Activated effector memory CD4-positive, alpha-beta T cell treated with anti-CD3 and anti-CD28 coated beads, Interleukin-2, amount 50 U/mL, for 16 hours (primary cell): ENCODE measurements at places on chromosomes 2 and 18.

DNA sequence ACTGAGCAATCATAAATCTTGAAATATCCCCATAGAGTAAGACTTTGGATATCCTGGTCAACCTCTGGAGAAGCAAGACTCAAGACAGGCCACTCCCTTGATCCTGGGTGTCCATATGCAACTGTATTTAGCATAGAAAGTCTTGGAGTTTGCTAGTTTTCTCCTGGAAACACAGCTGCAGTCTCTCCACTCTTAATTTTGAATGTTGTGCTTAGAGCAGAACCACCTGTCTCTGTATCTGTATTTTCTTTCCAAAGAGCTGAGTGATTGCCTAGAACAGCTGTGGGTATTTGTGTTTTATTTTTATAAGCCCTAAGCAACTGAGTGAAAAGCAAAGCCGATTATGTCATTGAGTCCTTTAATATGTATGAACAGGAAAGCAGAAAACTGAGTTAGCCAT is 64.1 kb upstream of the ADAM23 start:
- no peak for DNase-seq

DNA sequence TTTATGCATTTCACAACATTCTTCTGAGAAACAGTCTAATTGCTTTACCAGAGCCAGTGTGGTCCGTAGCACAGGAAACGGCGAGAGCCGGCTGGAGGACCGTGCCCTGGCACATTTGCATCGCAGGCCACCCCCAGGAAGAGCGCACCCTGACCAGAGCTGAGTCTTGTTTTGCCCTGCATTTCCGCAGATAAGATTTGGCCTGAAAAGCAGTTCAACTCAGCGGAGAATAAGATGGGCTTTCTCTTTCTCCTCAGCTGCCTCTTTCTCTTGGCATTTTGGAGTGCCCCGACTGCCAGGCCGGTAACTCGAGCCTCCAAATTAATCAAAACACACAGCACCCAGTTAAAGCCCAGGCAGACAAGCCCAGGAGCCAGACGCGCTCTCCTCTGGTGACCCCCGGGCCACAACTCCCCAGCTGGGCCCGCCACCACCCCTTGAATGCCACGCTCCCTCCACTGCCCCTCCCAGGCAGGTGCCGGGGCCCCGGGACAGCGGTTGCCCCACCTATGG is 464 bp downstream of the COL4A4 start:
- DNase-seq: no peak

DNA sequence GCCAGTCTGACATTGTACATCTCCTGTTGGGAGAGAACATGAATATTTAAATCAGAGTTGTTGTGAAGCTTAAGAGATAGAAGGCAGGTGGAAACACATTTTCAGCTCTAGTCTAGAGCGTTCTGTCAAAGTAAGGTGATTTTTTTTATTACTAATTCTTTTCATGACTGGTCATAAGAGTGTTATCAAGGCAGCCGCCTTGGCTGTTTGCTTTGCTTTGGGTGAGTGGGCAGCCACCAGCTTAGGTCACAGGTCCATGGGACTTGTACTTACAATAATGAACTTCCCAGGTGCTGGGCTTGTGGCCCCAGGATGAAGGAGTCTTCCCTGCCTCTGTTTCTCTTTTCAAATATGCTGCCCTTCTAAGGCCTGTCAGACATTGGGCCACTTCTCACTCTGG is 256.3 kb downstream of the SRBD1 start:
- DNase-seq: no peak

DNA sequence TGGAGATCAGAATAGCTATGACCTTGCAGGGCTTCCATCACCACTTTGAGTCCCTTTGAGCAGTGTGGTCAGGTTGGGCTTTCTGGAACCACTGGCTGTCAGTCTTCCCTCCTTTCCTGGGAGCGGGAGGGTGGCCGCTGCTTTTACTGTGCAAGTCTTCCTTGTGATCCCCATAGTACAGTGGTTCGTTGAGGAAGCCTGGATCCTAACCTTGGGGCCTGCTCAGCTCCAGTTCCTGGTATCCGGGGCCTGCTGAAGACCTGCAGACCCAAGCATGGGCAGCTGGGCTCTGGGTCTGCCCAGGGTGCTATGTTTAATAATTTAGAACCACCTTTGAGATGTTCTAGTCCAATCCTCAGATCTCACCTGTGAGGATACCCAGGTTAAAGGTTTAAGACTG is 104.2 kb downstream of the CLIP4 start:
- no peak for DNase-seq

DNA sequence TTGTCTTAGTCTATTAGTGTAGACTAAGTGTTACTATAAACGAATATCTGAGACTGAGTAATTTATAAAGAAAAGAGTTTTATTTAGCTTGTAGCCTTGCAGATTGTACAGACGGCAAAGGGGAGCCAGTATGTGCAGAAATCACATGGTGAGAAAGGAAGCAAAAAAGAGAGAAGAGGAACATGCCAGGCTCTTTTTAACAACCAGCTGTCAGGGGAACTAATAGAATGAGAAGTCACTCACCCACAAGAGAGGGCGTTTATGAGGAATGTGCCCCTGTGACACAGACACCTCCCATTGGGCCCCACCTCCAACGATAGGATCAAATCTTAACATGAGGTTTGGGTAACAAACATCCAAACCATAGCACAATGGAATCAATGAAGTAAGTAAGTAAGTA is 20.6 kb upstream of the ZNF804A start:
- no peak for DNase-seq

GRCh38 chr2:74179063-74179865 is 585 bp upstream of the MOB1A start:
- no peak for DNase-seq

DNA sequence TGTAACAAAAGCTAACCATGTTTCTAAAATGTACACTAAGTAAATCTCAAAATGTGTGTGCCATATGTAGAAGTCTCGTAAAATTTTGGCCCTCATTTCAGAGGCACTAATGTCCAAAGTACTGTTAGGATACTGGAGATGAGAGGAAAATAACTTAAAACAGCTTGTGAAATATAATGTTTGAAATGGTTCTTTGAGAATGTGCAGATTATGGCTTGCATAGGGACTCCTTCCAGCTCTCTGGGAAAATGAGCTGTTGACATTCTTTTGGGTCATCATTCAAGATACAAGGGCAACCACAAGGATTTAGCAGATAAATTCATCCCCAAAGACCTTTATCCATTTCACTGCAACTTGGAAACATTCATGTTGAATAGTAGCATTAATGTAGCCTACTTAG is 38.1 kb upstream of the OTX1 start:
- DNase-seq: no peak

DNA sequence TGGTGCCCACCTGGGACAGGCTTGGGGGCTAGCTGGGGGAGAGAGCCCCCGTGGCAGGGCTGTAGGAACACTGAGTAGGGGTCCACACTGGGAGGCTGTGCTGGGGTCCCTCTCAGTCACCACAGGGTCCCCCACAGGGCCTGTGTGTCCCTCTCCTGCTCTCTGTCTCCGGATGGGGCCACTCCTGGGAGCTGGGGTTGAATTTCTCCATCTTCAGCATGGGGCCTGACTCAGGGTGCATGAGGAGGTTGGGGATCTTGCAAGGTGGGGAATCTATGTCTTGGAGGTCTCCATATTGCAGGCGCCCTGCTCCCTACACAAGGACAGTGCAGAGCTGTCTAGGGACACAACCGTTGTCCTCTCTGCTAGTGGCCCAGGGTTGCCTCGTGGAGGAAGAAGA is 78.7 kb upstream of the HDAC4 start:
- DNase-seq: no peak

- no peak for DNase-seq
Observed at GRCh38 chr2:58535182-58535581, 294.1 kb upstream of the FANCL start.

GRCh38 chr18:45365835-45366234 is 249.4 kb upstream of the SLC14A2 start:
- no peak for DNase-seq

DNA sequence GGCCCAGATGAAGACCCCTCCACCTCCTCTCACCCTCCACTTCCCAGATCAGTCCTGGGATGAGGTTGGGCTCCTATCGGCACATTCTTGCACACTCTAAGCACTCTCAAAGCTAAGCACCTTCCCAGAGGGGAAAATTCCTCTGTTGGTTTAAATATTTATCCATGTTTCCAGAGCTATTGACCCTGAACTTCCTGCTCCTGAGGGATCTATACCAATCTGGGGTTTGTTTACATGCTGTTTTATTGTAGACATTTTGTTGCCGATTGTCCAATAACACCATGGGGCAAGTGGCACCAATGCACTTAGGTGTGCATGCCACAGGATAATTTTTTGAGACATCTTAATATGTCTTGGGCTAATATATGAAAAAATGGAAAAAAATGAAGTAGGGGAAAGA is 476.2 kb downstream of the SLC4A3 start:
- no peak for DNase-seq

- no peak for DNase-seq
Observed at GRCh38 chr2:15238028-15238427, 323.1 kb downstream of the NBAS start.

DNA sequence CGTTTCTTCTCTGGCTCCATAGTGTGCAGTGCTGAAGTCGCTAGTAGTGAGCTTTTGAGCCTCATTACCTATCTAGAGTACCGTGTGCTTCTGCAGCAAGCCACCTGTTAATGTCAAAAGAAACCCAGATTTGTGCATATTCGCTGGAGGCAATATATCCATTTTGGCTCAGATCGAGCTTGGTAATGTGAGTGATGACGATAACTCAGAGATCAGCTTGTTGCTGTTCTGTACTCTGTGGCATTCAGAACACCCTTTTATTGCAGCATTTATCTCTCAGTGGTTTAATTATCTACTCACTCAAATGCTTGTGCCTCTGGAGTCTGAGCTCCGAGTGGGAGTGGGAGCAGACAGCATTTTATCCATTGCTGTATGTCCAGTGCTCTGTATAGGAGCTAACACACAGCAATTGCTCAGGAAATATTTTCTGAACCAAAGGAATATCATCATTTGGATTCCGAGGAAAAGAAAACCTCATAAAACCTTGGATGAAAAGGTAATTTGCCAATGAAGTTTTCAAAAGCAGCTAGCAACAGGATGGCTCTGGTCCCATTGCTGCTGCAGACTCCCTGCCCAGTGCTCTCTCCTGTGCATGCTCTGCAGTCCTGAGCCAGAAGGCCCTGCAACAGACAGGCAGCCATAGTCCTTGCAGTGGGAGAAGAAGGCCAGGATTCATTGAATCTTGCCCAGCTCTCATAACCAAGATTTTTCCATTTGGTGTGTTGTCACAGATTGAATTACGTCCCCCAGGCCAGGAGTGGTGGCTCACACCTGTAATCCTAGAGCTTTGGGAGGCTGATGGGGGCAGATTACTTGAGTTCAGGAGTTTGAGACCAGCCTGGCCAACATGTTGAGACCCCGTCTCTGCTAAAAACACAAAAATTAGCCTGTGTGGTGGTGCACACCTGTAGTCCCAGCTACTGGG is 183.8 kb downstream of the MYCN start:
- no peak for DNase-seq

DNA sequence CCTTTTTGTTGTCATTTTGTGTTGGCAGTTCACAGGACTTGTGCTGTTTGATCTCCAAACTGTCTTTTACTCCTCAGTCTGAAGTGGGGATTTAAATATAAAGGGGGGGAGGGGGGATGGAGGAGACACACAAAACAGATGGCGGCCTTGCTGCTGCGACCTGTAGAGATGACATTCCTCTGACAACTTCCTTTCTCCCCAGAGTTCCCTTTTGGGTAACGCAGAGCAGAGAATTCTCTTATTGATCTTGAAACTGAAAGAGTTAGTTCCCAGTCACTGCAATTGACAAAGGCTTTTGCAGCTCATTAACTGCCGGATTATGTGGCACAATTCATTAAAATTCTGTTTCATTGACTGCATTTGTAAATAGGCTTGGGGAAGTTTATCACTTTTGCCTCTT is 279.3 kb downstream of the TSN start:
- no peak for DNase-seq

DNA sequence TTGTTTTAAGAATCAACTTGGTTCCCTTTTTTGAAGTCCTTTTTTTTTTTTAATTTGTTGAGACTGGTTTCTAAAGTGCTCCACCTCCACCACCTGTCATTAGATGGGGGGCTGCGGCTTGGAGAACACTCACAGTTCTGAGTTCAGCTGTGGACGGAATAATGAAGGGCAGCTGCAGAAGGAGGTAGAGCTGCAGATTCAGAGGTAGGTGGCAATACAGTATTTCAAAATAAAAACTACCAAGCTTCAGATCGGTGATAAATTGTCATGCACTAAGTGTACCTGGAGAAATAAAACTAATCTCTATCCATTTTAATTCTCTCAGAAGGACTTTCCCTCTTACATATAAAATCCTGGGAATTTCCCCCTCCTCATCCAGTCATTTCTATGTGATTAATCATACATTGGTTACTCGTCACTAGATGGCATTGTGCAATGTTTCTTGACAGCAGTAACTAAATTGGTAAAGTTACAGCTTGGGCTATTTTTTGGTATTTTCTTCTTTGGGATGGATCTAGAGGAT is 81.1 kb upstream of the SLC39A10 start:
- no peak for DNase-seq

DNA sequence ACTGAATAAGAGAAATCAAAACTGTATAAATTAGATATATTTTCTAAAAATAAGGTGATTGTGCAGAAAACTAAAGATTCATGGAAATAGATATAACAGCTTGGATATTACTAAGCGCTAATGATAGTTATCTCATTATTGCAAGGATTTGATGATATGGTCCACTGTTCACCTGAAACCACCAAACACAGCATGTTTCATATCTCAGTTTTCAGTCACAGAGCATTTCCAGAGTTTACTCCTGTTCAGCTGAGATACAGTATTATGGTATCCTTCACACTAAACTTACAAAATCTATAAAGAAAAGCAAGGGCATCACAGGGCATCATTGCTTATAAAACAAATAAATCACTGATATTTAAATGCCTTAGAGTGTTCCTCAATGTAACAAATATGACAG is 591.6 kb downstream of the ERBB4 start:
- DNase-seq: no peak

GRCh38 chr18:75214766-75215510 is 4.3 kb downstream of the TSHZ1 start:
- no peak for DNase-seq

GRCh38 chr18:44046376-44046975 is 634.2 kb upstream of the SETBP1 start:
- DNase-seq: no peak

DNA sequence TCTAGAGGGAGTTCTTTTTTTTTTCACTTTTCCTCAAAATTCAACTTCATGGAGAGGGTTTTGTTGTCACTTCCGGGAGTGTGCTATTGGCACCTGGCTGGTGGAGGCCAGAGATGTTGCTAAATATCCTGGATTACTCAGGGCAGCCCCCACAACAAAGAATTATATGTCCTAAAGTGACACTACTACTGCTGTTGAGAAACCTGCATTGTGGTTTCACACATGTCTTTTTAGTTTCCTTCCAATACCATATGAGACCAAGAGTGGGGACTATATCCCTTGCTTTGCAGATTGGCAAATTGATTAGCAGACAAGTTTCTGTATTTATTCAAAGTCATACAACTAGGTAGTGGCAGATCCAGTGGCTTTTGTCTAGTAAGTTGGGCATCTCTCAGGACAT is 826.8 kb downstream of the TRIB2 start:
- DNase-seq: no peak
